ENCODE measurements at places on chromosomes 2 and 18.

DNA sequence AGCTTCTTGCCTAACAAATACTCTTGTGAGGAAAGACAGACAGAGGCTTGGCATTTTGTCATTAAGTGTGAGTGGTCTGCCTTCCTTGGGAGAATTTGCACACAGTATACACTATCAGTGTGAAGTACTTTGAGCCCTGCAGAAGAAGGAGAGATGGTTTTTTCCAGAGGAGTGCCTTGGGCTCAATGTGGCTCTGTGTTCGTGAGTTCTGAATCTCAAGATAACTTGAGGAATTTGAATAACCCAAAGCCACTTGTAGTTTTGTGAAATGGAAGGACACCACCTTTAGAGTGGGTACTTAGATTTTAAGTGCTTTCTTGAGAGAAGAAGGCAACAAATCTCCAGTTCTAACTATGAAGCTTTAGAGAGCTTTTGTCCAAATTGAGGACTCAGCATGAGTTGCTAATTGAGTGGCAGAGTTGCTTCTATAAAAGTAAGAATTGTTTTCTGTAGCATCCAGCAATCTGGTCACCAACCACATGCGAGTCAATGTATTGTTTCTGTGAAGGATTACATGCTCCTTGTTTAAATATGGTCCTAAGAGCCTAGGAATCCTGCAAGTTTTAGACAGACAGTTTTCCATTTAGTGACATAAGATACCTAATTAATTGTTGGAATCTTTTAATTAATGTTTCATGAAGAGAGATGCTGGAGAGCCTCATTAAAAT lies 68.3 kb downstream of the BABAM2 start:
- no peak for DNase-seq

DNA sequence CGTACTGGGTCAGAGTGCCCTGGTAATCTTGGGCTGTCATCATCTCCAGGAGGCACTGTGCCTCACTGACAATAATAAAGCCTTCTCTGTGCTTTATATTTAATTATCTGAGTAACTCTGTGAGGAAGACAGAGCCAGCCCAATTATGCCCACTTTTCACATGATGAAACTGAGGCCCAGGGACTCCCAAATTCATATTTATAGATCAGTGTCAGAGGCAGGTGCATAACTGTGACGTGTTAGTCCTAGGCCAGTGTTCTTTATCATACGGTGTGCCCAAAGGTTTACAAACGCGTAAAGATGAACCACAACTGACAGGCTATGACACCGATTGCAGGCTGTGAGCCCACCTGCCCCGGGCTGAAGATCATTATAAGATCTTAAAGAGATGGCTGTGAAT lies 65.4 kb downstream of the XDH start:
- DNase-seq: no peak

DNA sequence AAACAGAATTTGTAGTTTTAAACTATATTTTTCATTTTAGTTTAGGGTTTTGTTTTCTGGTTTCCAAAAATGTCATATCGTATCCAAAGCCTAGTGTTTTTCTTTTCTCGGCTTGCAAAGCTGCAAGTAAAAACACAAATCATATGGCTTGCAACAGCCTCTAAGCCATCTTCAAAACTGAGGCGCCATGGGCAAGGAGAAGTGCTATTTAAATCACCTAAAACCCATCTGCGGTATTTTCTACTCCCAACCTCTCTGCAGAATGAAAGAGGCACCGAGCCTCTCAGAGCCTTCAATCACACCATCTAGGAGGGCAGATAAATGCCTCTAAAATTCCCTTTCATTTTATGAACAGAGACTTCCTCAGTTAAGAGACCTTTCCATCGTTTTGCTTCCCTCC lies 25.2 kb downstream of the FECH start:
- DNase-seq: no peak

DNA sequence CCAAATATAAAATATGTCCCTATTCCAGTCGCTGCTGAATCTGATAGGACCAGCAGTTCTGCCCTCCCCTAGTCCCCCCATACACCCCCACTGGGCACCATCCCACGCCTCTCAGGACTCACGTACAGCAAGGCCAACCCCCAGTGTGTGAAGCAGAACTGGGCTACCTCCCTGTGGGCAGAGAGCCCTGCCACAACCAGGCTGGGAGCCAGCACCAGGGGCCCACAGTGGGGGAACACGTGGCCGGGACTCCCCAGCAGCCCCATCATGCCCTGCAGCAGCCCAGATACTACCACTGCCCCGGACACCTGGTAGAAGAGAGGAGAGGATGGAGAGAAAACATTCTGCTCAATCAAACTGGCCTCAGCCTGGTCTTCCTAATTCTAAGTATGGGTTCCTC lies 1.3 kb downstream of the SLC23A3 start:
- no peak for DNase-seq

- DNase-seq: no peak
Observed at GRCh38 chr2:49123600-49123999, 30.7 kb downstream of the FSHR start.

DNA sequence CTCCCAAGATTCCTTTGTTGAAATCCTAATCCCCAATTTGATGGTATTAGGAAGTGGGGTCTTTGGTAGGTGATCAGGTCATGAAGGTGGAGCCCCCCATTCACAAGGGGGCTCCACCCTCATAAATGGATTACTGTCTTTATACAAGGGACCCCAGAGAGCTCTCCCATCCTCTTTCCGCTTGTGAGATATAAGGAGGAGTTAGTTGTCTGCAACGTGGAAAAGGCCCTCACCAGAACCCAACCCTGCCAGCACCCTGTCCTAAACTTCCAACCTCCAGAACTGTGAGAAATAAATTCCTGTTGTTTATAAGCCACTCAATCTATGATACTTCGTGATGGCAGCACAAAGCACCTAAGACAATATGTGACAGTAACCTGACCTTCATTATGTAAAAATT lies 684.1 kb upstream of the HS6ST1 start:
- DNase-seq: no peak

- no peak for DNase-seq
Observed at GRCh38 chr2:240711701-240712100, 20.0 kb downstream of the AQP12A start.

GRCh38 chr2:218015586-218016521 lies 13.1 kb upstream of the TNS1 start:
- DNase-seq: no peak

DNA sequence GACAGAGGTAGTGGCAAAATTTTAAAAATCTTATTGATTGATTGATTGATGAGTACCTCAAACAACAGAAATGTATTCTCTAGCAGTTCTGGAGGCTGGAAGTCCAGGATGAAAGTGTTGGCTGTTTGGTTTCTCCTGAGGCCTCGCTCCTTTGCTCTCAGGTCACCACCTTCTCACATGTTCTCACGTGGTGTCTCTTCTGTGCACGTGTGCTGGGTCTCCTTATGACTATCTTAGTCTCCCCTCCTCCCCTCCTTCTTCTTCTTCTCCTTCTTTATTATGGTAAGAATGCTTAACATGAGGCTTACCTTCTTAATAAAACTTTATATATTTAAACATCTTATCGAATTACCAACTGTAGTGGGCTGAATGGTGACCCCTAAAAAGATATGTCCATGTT lies 446.0 kb upstream of the SPHKAP start:
- no peak for DNase-seq

DNA sequence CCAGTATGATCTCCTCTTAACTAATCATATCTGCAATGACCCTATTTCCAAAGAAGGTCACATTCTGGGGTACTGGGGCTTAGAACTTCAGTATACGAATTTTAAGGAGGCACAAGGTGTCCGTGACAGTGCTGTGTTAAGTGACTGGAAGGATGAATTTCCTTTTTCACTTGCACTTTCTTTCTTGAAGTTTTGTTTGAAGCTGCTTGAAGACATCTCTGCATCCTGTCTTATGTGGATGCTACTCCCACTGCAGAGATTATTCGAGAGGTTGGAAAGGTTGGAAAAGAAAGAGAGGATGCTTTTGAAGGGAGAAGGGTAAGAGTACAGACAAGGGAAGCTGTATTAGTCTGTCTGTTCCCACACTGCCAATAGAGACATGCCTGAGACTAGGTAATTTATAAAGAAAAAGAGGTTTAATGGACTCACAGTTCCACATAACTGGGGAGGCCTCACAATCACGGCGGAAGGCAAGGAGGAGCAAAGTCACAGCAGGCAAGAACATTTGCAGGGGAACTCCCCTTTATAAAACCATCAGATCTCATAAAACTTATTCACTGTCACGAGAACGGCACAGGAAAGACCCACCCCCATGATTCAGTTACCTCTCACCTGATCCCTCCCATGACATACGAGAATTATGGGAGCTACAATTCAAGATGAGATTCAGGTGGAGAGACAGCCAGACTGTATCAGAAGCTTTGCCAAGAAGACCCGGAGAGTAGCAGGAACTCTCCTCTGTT lies 3.6 kb upstream of the RNF144A start:
- DNase-seq: no peak

Measured in SHP77 treated with DMSO at 0.1 percent for 48 hours (cell line).